ENCODE measurements at places on chromosomes 5 and 9.
A peak's percentile ranks its signal among the peaks of the same experiment; 100 is the strongest.

- DNase-seq, result no peak
These were observed 3.9 kb upstream of the NEURL1B start for GRCh38 chr5:172637110-172637580.

- DNase-seq, result peak; percentile 34
These were observed 2.2 kb downstream of the NPR3 start for GRCh38 chr5:32713361-32713769.

GRCh38 chr9:128910906-128911305, 9.9 kb upstream of the PHYHD1 start:
- DNase-seq, result no peak

DNA sequence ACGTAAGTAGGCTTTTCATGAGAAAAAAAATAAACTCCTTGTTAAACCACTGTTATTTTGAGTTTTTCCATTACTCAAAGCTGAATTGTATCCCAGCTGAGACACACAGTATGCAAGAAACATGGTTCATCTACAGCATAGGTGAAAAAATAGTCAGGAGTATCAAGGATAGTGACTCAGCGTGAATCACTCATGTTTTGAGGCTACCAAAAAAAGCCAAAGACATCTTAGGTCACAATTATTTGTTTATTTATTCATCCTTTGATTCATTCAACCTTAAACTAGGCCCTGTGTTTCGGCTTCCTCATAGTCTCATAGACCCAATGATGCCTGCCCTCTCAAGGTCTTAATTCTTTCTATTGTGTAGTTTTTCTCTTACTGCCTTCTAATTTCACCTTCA, 32.9 kb upstream of the STX17 start:
- no peak for DNase-seq

- DNase-seq, result peak; percentile 56
These were observed 12.8 kb downstream of the FGFR4 start for GRCh38 chr5:177099422-177100093.

DNA sequence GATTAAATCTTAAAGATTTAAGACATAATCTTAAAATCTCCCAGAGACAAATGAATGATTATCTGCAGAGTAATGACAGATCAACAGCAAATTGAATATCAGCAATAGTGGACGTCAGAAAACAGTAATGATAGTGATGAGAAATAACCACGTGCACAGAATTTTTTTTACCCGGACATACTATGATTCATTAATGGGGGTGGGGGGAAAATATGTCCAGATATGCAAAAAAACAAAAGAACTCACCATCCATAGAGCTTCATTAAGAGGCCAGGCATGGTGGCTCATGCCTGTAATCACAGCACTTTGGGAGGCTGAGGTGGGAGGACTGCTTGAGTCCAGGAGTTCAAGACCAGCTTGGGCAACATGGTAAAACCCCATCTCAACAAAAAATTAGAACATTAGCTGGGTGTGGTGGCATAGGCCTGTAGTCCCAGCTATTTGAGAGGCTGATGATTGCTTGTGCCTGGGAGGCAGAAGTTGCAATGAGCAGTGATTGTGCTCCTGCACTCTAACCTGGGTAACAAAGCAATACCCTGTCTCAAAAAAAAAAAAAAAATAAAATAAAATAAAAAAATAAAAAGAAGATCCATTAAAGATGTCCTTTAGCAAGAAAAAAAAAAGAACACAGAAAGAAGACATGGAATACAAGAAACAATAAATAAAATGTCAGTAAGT, 30.9 kb upstream of the SHOC1 start:
- no peak for DNase-seq

DNA sequence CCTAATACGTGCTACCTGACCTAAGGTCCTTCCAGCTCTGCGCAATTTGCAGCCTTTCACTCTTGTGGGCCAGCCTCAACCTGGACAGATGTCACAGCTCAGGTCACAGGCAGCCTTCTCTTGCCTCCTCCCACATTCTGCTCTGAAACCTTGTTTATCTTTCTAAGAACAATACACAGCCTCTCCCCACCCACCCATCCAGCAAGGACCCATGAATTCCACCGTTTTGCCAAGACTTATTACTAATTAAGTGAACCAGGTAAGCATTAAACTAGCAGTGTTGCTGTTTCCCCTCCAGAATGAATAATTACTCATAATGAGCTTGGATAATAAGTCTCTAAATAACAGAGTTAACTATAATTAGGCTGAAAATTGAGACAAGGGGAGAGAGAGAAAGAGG, 11.0 kb downstream of the FABP6 start:
- no peak for DNase-seq

DNA sequence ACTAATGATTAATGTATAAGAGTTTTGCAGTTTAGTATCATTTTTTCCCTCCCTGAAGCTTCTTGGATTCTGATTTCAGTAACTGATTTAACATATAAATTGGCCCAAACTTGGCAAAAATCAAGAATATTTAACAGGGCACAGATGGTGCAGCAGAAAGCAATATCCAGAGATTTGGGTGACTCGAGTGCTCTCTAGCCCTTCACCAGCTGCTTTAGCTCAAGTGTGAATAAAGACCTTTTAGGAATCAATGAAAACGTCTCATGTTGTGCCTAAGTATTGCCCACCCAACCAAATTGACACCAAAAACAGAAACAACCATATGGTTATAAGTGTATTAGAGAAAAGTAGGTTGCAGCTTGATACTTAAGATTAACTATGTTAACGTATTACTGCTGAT, 933.4 kb upstream of the PTPRD start:
- no peak for DNase-seq

DNA sequence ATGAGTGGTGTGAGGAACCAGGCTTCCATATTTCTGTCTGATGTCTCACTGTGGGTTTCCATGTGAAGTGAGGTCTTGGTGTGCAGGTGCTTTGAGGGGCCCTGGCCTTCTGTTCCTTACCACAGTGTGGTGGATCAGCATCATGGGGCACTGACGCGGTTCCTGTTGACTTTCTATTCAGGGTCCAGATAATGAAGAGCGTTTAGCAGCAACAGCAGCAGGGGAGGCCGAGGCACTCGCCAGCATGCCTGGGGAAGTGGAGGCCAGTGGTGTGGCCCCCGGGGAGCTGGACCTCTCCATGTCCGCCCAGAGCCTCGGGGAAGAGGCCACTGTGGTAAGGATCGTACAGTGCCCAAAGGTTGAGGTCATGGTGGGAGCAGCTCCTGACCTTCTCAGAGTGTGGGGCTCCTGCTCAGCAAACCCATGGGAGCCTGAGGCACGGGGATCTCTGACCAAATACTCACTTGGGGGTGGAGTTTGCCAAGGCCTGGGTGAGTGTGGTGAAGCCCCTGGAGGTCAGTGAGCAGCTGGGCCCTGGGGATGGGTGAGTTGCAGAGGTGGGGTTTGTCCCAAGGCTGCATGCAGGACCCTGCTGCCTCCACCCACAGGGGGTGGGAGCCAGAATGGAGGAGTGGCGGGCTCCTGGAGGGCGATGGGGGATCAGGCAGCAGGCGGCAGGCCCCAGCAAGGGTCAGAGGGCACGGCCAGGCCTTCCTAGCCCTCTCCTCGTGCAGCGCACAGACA, 61.2 kb downstream of the COL15A1 start:
- no peak for DNase-seq

DNA sequence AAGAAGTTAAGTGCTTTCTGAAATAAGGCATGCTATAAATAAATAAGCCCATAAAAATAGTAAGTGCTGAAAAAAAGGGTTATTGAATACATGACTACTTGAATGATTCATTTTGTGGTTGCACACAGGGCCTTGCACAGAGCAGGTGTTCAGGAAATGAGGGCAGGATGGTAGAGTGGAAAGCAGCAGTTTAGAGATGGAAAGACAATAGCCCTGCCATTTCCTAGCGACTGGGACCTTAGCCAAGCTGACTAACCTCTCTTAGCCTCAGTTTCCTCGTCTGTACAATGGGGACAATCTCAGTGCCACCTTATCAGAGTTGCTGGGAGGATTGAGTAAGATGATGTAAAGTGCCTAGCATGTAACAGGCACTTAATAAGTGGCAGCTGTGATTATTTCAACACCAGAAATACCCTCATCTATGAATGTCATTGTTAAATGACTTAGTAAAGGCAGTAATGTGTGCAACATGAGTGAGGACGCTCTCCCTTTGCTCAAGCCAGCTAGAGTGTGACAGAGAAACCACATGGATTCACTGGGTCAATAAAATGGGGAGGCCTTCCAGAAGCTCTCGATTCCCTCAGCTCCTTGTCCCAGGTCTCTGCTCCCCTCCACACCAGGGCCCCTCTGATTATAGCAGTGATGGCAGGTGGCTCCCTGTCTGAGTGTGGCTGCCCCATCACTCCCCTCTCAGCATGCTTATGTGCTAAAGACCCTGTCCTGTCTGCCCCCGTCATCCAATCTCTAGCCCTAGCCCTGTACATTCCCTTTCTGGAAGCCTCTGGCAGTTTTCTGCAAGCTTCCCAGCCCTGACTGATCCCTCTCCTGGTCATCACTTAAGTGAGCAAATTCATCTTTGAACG, 16.0 kb upstream of the PHF19 start:
- no peak for DNase-seq

DNA sequence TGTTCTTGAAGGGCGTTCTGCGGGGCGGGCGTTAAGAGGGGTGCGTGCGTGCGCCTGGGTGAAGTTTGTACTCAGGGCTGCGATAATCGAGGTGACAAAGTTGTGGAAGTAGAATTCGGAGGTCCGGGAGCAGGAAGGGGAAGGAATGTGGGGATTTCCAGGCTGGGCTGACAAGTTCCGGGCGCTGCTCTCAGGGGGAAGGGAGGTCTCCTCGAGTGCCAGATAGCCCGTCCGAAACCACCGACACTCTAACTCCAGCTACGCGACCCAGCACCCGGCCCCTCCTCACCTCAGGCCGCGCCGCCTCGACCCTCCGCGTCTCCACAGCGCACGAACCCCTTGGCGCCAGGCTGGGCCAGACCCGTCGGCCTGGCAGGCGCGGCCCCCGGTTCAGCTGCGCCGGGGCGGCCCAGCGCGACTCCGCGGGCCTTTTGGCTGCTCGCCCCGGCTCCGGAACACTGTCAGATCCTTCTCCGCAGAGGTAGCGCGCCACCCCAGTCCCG, at the start of gene IL6ST:
Gene IL6ST, minus strand, starts transcription at position 469 of the 503 bp plus-strand sequence. CDS start 18,685 bp downstream, outside the sequence.
- no peak for DNase-seq

GRCh38 chr5:134142052-134142451, 27.6 kb downstream of the TCF7 start:
- DNase-seq, result no peak

- peak; percentile 60 for DNase-seq
These were observed 154.4 kb upstream of the COX7C start for GRCh38 chr5:86463339-86463738.

DNA sequence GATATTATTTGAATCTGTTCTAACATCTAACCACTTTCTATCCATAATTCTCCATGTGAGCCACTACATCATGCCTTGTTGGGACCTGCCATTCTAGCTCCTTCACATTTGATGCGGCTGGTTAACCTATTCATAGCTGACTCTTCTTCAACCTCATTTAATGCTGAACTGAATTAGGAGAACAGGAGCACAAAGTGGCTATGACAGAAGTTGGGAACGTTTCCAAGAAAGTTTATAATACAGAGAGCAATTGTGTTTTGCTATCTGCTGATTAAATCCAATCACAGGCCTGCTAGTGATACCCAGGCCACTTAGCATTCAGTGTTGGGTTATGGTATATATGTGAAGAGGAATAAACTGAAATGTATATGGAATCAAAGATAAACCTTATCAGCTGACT, 440.3 kb downstream of the PTPRD start:
- no peak for DNase-seq

DNA sequence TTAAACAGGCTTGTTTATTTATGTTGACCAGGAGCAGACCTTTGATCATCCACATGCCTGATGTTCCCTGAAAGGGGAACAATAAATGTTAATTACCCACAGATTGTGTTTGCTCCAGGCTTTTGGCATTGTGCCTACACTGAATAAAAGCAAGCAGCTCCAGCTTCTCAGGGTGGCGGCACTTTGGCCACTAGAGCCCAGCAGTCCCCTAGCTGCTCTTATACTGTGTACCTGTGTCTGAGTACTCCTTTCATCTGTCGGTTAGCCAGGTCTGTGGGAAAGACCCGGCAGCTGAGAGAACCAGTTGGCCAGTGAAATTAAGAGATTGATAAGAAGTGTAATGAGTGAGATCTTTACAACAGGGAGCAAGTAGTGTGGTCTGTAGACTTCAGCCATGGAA, 254.8 kb upstream of the FTMT start:
- no peak for DNase-seq

GRCh38 chr9:16032799-16033198, 480.0 kb downstream of the CCDC171 start:
- no peak for DNase-seq

DNA sequence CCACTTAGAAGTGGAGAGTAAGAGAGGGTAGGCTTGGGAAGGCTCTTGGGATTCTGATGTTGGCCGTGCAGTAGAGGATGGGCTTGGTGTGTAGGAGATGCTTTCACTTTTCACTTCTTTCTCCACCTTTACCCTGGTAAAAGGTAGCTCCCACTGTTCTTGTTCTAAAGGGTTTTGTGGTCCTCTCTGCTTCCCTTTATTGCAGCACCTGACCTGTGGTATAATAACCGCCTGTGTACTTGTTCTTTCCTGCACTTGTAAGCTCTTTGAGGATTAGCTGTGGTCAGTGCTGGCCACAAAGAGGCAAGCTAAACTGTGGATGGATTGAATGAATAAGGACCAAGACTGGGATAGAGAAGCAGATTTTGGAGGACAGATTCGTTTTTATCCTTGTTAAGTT, 25.2 kb downstream of the KDM4C start:
- DNase-seq, result no peak

DNA sequence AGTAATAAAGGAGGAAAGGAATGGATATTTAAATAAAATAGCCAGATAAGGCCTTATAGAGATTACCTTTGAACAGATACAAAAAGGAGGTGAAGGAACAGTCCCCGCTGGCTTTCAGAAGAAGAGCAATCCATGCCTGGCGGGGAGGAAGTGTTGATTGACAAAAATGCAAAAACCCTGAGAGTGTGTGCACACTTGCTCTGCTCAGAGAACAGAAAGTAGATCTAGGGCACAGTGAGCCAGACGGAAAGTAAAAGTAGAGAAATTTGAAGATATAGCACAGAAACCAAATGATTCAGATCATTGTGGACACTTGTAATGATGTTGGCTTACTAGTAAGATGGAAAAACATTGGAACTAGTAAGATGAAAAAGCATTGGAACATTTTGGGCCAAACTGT, 720.6 kb downstream of the PTPRD start:
- no peak for DNase-seq

DNA sequence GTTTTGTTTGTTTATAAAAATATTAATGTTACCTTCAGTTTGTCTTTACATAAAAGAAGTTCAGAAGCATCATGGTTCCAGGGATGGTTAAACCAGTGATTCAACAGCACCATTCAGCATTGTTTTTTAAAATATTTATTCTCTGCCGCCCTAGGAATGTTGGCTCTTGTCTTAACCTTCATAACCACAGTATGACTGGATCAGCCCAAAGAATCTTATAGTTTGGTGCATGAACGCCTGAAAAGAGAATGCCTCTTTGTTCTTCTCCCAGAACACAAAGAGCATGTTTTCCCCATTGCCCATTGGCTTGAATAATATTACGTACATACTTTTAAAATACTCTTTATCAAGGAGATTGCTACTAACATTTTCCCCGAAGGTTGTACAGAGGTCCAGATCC, 413.4 kb downstream of the ANXA1 start:
- no peak for DNase-seq

- DNase-seq, result no peak
These were observed 9.6 kb upstream of the CTNNAL1 start for GRCh38 chr9:109022873-109023272.

- DNase-seq, result no peak
These were observed 14.8 kb upstream of the PRRC2B start for GRCh38 chr9:131379056-131379455.

GRCh38 chr5:136061630-136062365, 33.0 kb downstream of the TGFBI start:
- DNase-seq, result no peak
